ENCODE measurements at places on chromosomes 6 and 20.

DNA sequence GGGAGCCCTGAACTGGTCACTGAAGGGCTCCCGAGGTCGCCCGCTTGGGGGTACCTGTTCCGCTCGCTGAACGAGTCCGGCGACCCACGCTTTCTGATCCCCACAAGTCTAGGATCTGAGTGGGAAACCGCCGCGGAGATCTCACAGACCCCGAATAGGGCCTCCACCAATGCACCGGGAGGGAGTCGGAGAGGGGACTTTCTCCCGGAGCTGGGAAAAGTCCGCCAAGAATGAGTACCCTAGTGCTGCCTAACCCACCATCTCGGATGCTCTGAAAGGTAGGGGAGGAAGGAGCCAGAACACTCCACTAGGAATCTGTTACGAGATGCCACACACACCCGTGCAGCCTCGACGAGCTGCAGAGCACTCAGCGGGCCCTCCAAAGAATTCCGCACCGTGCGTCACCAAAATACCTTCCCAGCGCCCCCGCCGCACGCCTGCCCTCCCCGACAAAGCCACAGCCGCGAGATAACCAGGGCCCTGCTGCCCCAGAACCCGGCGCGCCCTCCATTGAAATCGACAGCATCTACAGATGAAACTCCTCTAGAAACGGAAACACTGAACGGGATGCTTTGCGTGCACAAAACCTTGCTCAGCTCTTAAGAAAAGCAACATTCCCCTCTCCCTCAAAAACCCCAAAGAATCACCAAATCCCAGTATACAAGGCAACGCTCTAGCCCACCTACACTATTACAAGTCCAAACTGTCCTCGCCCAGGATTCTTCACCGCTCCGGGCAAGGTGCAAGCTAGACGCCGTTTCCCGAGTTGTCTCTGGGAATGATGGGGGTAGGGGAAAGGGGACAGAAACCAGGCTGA lies 686 bp downstream of the COL12A1 start:
- no peak for DNase-seq

DNA sequence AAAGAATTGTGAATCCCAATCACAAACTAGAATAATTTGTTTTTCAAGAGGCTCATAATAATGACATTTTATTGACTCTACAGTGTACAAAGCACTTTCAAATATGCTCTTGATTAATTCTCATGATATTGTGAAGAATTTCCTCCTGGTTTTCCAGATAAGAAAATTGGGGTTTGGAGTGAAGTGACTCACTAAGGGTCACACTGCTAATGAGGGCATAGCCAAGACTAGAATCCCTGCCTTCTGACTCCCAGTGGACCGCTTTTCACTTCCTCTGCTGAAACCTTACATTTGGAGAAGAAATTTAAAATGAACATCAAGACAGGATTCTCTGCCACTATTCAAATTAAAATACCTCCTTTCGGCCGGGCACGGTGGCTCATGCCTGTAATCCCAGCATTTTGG lies 38.3 kb upstream of the LTV1 start:
- no peak for DNase-seq

DNA sequence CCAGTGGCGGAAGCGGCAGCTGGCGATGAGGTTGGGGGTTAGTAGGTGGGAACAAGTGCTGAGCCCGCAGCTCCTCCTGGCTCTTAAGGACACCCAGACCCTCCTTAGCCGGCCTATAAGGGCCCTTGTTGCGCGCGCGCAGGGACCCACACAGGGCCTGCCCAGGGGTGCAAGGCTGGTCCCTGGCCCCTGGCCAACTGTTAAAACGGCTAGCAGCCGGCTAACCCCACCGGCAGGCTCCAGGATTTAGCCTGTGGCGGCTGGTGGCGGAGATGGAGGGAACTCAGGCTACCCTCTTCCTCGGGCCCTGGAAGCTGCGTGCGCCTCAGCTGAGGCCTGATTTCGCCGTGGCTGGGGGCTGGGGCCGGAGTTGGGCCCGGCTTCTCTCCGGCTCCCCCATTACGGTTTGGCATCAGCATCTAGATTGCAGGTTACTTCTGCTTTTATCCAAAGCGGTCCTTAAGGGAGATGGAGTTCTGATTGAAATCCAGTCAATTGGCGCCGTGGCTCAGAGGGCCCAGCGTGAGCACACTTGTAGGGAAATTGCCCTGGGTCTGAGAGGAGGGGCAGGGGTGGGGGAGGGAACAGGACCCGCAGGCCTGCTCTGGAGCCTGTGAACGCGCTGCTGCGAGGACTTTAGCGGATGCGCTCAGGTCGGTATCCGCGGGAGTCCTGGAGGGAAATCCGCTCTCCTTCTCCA lies 36.9 kb upstream of the CCDC167 start:
- no peak for DNase-seq

GRCh38 chr6:17169291-17169690 lies 67.4 kb downstream of the STMND1 start:
- DNase-seq, result no peak

- no peak for DNase-seq
Measured at GRCh38 chr6:11989386-11989785, 22.7 kb upstream of the HIVEP1 start.

GRCh38 chr20:4962241-4962855 lies 39.0 kb downstream of the SLC23A2 start:
- DNase-seq, result no peak

DNA sequence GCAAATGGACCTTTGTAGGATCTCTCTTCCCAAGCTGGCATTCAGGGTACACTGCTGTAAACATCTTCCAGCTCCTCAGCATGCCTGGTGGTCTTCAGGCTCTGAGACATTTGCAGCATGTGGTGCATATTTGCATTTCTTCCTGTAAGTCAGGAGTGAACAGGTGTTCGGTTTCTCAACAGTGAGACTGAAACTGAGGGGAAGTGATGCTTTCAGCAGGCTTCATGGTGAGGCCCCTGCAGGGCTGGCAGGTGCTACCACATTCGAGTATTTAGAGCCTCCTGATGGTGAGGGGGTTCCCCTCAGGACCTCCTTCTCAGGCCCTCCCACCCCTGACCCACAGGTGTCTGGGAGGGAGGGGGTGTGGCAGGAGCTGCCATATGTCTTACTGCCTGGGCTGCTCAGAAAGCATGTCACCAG lies 15.1 kb downstream of the MYBL2 start:
- DNase-seq, result no peak

- no peak for DNase-seq
Measured at GRCh38 chr6:113648698-113649097, 208.4 kb upstream of the MARCKS start.

DNA sequence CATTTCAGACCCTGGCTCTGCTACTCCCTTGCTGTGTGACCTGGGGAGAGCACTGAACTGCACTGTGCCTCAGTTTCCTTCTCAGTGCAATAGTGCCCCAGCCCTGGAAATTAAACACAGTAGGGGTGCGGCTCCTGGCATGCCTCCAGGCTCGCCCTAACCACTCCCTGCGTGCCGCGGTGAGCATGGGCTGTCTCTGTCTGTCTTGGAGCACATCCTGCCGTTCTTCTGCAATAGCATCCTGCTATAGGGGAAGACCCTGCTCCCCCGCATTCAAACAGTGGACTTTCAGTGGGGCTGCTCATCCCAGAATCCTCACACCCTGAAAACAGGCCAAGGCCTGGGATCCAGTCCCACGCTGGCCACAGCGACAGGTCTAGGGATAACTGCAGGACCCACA lies 129.5 kb downstream of the FOXC1 start:
- no peak for DNase-seq

- no peak for DNase-seq
Measured at GRCh38 chr6:109580519-109580918, 97.5 kb upstream of the ZBTB24 start.

GRCh38 chr6:80467408-80467807 lies 360.9 kb downstream of the BCKDHB start:
- no peak for DNase-seq

DNA sequence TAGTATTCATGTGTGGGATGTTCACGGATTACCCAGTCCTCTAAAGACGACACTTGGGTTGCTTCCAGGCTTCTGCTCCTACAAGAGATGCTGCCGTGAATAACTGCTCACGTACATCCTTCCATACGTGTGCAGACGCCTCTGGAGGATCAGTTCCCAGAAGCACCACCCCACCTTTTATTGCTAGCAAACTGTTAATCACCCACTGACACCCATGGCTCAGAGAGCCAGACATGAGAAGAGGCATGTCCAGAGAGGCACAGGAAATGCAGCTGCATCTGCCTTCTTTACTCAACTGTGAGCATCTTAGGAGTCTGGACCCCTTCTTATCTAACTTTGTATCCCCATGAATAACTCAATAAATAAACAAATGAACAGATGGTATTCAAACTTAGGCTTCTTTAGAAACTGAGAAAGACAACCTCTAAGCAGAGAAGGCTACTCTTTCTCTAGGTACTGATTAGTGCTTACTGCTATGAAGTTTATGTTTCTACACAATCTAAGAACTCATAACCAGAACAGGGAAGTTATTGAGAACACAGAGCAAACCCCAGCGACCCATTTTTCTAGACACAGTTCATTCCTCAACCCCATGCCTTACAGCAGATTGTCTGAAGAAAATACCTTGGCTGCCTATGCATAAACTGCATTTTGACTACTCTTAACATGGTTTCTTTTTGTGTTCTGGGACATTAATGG lies 228.7 kb upstream of the RREB1 start:
- DNase-seq, result no peak

- DNase-seq, result no peak
Measured at GRCh38 chr6:138546733-138547185, 47.5 kb upstream of the NHSL1 start.

- DNase-seq, result no peak
Measured at GRCh38 chr6:118146584-118146983, 239.5 kb downstream of the SLC35F1 start.

- DNase-seq, result no peak
Measured at GRCh38 chr6:149867876-149868640, 3.9 kb upstream of the LRP11 start.

- no peak for DNase-seq
Measured at GRCh38 chr6:12196326-12196936, 93.7 kb upstream of the EDN1 start.

DNA sequence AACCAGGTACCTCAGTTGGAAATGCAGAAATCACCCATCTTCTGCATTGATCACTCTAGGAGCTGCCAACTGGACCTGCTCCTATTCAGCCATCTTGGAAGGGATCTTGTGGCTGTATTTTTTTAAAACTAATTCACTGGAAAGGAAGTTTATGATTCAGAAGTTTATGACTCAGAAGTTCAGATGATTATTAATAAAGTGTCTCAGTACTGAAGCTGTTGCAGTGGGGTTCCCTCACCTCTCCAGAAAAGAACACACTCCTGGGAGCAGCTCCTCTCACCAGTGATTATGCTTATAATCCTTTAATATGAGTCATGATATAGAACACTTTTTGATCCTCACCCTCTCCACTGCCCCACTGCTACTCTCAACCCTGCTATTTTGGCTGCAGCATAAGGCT lies 291.2 kb upstream of the HS3ST5 start:
- no peak for DNase-seq

DNA sequence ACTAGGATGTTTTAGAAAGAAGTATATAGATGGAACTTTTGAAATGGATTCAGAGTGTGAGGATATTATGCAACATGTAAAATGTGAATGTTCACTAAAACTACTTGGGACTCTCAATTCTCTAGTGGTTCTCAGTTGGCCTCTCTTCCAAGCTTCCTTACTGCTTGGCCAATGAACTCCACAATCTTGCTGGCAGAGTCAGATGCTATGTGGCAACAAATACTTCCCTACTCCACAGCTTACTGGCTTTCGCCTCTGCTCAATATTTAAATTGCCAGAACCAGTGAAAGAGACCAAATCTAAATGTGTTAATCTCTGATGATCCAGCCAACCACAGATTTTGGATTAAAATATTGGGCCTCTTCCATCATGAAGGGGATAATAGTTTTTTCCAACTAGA lies 138.4 kb downstream of the HTR1B start:
- DNase-seq, result no peak

- DNase-seq, result no peak
Measured at GRCh38 chr20:59391975-59392374, 91.6 kb downstream of the EDN3 start.

GRCh38 chr6:49666930-49667757 lies 30.5 kb upstream of the RHAG start:
- DNase-seq, result no peak

DNA sequence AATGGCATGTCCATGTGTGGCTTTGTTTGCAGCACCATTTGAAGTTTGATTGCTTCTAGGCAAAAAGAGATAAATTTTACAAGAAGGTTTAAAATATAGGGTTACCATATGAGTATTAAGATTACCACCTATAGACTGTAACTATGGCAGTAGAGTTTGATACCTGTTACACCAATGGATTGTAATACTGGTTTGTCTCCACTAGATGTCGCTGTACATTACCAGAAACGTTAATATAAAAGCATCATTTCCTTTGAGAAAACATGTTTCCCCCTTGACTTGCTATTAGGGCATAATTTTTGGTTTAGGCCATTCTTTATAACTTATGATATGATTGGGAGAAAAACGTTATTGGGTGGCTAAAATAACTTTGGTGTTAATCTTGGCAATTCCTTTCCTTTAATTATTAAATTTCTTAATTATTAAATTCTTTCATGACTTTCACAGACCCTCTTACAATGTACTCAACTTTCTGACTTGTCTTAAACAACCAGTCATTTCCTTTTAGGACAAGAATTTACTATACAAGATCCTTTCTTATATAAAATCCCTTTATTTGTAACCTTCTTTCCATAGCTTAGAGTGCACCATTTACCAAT lies 42.8 kb downstream of the HLA-DPB1 start:
- peak; percentile 34 for DNase-seq

GRCh38 chr6:40806256-40806864 lies 219.2 kb upstream of the LRFN2 start:
- DNase-seq, result no peak

GRCh38 chr6:31128093-31128676 lies 7.9 kb upstream of the CDSN start:
- DNase-seq, result peak; percentile 76

DNA sequence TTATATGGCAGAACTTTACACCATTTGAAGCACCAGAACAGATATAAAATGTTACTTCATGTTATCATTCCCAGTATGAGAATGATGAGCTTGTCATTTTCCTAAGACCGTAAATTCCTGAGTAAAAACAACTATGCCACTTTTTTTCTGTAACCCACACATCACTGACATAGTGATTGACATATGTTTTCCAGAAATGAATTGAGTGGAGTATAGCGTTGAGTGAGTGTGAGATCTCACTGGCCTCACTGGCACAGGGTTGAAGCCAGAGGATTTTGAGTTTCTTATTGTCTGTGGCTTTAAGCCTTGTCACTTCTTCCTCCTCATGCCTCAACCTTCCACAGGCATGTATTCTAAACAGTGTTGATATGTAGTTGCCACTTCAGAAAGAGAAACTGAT lies 62.3 kb downstream of the PDE7B start:
- DNase-seq, result no peak

- no peak for DNase-seq
Measured at GRCh38 chr6:63269470-63269869, 50.3 kb downstream of the LGSN start.

Data from HEK293T (cell line).